ENCODE measurements at places on chromosomes 7 and 10.

DNA sequence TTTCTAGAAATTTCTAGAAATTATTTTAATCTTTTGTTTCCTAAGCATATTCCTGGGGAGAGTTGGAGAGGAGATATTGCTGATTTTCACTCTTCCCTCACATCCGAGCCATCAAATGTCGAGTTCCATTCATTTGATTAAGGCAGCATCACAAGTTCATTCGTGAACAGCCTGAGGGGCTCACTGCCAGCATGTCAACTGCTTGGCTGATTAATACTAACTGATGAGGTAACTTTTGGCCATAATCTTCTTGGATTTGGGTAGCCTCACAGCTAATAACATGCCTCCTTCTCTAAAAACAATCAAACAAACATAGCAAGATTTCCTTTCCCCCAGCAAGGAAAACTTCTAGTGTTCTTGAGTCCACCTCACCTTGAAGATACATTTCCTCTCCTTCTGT, 87.1 kb upstream of the AFAP1L2 start:
- no peak for DNase-seq

- peak; percentile 11 for DNase-seq
Measured at GRCh38 chr7:104207348-104207730, 474 bp downstream of the ORC5 start.

DNA sequence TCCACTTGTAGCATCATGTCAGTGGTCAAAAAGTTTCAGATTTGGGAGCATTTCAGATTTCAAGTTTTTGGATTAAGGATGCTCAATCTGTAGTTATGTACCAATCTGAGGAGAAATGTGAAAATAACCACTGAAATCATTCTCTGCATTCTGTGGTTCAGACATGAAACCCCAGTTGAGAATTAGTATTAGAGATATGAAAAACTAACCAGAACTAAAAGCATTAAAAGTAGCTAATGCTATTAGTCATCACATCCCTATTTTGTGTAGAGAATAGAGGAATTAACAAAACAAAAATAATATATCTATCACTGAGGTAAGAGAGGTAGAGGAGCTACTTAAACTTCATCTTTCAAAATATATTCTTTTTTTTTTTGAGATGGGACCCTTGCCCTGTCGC, 28.0 kb downstream of the MICU1 start:
- DNase-seq: no peak

- DNase-seq: no peak
Measured at GRCh38 chr7:88306590-88307048, at the start of gene STEAP4. Gene STEAP4, minus strand, starts transcription at chr7:88306894. Its CDS starts 22,625 bp downstream, at chr7:88284269.

- peak; percentile 33 for DNase-seq
Measured at GRCh38 chr10:110215286-110216170, 8.1 kb downstream of the MXI1 start.

DNA sequence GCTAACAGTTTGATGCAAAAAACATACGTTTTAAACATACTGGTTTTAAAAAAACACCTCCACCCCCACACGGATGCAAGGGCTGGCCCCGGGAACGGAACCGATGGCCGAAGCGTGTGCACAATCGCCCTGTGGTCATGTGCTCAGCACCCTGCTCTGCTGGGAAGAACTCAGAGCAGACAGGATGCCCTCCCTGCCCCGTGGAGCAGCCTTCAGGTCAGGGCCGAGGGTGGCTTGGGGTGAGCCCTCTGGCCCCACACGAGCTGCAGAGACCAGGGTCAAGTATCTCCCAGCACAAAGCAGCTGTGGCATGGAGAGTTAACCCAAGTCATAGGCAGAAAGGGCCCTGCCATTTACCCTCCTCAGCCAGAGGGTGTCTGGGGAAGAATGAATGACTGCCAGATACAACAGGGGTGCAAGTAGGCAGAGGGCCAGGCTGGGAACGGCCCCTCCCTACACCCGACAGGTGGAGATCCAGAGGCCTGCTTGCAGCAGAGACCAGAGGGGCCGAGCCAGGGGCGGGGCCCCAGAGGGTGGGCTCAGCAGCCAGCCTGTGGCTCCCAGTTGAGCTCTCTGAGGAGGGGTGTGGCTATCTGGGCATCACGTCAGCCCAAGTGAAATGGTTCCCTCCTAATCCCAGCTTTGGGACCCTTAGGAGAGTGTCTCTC, 56.8 kb downstream of the ZRANB1 start:
- DNase-seq: peak; percentile 1

GRCh38 chr7:97601931-97602457, 129.9 kb upstream of the TAC1 start:
- no peak for DNase-seq

DNA sequence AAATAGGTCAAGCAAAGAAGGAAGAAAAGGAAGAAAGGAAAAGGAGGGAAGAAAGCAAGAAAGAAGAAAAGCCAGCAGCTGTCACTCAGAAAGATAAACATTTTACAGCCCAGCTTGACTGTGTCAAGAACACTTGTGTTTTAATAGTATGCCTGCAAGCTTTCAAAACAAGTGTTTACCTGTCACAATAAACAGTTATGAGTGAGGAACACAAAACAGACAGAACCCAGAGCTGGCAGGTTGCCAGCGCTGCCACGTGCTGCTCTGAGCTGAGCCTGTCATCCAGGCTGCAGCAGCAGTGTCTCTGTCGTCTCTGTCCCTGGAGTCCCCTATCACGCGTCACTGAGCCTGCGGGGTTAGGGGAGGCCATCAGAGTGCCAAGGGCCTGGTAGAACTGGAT, 827.6 kb upstream of the AUTS2 start:
- DNase-seq: peak; percentile 81

GRCh38 chr7:18566829-18567228, 71.3 kb downstream of the HDAC9 start:
- DNase-seq: peak; percentile 11

DNA sequence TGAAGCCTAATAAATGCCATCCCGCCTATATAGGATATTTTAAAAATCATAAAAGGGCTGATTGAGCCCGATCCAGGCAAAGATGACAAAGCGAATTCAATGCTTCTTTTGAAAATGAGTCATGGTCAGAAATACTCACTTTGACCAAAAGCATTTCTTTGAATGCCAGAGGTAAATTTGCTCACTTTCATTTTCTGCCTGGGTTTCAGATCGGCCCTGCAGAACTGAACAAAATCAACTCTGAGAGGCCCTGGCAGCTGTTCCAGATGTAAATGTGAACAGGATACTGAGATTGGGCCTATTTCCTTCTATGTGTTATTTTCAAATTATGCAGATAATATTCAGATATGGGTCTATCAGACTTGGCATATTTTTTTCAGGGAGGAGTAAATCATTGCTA, 114.8 kb upstream of the ARID5B start:
- DNase-seq: peak; percentile 14

DNA sequence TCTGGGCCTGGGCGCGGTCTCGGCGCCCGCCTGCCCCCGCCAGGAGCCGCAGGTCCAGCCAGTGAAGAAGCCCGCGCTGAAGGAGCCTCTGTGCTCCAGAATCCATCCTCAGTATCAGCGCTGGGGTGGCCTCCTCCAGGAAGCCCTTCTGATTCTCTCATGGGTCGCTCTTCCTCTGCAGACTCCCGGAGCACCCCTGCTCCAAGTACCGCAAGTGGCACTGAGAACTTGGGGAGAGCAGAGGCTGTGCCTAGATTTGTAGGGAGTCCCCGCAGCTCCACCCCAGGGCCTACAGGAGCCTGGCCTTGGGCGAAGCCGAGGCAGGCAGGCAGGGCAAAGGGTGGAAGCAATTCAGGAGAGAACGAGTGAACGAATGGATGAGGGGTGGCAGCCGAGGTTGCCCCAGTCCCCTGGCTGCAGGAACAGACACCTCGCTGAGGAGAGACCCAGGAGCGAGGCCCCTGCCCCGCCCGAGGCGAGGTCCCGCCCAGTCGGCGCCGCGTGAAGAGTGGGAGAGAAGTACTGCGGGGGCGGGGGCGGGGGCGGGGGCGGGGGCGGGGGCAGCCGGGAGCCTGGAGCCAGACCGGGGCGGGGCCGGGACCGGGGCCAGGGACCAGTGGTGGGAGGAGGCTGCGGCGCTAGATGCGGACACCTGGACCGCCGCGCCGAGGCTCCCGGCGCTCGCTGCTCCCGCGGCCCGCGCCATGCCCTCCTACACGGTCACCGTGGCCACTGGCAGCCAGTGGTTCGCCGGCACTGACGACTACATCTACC, at the start of gene ALOX5:
Gene ALOX5 (plus strand): TSS at position 641 of the 774 bp plus-strand sequence. CDS start 64 bp downstream, at position 705.
- DNase-seq: peak; percentile 62

GRCh38 chr10:7756360-7756992, 31.3 kb downstream of the KIN start:
- DNase-seq: peak; percentile 33

- peak; percentile 93 for DNase-seq
Measured at GRCh38 chr10:31031558-31032257, at the start of gene ZNF438. Gene ZNF438, minus strand, starts transcription at chr10:31031865. Its CDS starts 154,831 bp downstream, at chr10:30877034.

GRCh38 chr10:9766762-9767161, 1250.9 kb upstream of the CELF2 start:
- DNase-seq: no peak

- DNase-seq: no peak
Measured at GRCh38 chr10:58755340-58755610, 242.6 kb downstream of the BICC1 start.

- peak; percentile 55 for DNase-seq
Measured at GRCh38 chr7:786472-787255, 45.6 kb upstream of the SUN1 start.

GRCh38 chr10:54284526-54285193, 516.4 kb downstream of the PCDH15 start:
- DNase-seq: no peak

DNA sequence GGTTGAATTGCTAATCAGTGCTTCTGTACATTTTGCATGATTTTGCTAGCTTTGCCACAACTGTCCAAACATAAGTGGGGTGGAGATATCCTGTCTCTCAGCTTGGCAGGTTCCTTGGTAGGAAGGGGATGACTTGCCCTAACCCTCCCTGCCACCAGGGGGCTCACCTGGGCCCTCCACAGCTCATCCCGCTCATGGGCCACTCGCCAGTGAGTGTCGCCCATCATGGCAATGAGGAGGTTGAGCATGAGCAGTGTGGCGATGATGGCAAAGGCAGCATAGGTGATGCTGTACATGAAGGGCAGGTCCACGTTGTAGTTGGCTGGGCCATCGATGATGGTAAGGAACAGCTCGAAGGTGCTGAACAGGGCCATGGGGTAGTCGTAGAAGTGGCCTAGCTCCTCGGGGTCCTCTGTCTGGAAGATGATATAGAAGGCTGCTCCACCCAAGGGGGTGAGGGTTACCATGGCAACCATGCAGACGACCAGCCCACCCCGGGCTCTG, 12.2 kb downstream of the TRPV6 start:
- DNase-seq: peak; percentile 60

DNA sequence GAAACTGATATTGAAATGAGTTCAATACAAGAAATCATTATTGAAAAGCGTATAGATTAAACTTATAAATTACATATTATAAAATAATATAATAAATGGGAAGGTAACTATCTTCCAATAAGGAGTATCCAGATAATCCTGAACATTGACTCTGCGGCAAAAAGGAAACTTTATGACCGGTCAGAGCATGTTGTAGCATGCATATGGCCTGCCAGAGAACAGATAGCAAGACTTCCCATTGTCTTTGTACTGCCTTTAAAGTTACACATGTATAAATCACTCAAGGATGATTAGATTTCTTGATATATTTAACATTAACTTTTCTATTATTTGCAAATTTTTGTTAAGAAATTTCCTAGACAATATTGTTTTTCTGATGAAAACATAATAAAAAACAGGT, 56.2 kb upstream of the ETV1 start:
- DNase-seq: no peak

- DNase-seq: no peak
Measured at GRCh38 chr7:43844257-43844656, 25.1 kb downstream of the MRPS24 start.

DNA sequence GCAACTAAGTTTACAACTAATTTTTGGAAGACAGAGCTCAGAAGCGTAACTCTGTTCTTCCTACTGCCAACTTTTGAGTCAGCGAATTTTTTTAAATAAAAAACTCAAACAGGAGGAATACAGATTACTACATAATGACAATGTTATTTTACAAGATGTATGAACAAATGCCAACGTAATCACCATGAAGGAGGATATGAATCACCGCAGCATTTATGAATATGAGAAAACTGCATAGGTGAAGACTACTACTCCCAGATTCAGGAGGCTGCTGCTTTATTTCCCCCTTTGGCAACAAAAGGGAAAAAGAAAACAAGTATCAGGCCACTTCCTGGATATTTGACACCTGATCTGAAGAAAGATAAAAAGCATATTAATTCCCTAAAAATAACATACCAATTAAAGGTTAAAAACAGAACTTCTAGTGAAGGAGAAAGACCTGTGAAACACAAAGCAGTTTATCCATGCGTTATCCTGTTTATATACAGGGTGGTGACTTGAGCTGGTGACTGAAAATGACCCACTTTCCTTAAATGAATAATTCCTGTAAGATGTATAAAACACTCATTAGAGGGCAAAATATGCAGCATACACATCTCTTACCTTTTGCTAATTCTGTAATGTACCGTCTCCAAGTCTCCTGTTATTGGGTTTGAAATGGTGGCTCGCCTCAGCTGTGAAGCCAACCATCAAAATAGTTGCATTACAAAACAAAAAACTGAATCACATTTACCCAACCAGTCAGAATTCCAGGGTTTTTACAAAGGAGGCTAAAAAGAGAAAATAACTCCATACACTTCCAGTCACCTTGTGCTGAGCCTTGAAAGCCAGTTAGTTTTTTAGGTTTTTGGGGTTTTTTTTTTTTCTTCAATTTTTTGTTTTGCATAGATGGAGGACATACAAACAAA, 52.0 kb downstream of the P4HA1 start:
- DNase-seq: no peak

- no peak for DNase-seq
Measured at GRCh38 chr7:111096997-111097396, 6.1 kb downstream of the LRRN3 start.

- no peak for DNase-seq
Measured at GRCh38 chr7:1674161-1675035, 4.3 kb downstream of the ELFN1 start.

DNA sequence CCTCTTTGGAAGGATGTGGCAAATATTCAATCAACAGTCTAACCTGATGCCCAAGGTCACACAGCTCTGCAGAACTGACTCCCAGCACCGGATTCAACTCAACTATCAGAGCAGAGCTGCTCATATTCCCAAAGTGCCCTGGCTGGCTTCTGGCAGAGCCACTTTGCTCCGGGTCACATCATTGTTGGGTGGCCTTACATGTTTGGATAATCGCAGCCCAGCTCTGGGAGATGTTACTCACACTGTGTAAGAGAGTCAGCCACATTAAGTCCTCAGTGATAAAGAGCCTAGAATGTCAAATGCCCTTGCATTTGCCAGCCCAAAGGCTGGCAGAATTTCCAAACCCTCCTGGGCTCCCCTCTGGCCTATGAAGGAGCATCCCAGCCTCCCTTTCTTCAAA, 79.8 kb upstream of the PDE1C start:
- DNase-seq: no peak

DNA sequence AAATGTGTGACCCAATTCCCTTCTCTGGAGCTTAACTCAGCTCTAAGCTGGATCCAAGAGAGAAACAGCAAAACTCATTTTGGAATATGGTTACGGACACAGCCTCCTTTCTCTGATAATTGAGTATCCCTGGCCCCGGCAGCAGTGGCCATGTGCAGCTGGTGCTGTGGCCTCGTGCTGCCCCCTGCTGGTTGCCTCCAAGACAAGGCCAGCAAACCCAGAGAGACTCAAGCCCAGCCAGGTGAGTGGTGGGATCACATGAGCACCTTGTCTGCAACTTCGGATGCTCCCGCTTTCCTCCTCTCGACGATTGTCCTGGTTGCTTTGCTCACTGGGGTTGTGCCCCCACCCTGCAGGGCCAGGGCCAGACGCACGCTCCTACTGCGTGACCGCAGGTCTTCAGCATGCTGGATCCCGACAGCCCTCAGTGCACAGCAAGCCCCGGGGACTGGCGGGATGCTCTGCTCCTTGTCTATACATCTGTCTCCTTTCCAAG, 19.4 kb downstream of the SFTPD start:
- DNase-seq: peak; percentile 73
